Left kidney (tissue), 8 donors: ENCODE measurements at places on chromosomes 12 and 14. TPM values are rescaled to one million over a fixed set of nuclear protein-coding genes. Genes with fewer than 3 reads are reported as not detected.

Gene P2RX2
- polyA plus RNA-seq: 1.7 TPM

Gene APOLD1
- 12.1 TPM for polyA plus RNA-seq

Gene KRT77
- polyA plus RNA-seq: not detected

Gene TPH2
- 0.10 TPM for polyA plus RNA-seq

Gene KCNC2
- polyA plus RNA-seq: 0.55 TPM

DNA sequence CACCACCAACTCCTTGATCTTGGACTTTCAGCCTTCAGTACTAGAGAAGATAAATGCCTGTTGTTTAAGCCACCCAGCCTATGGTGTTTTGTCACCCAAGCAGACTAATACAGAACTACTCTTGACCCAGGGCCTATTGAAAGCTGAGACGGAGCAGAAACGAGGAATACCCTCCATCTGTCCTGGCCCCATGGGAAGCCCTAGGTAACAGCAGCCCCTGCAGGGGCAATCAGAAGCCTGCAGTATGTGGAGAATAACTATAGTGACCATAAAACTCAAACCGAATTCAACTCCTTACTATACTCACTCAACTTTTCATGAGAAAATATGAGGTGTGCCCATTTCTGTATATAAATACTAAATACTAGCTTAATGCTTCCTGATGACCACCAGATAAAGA, 307.4 kb downstream of the NUAK1 start:
- no peak for DNase-seq

- no peak for DNase-seq
These were observed 1.7 kb upstream of the EIF4B start for GRCh38 chr12:53004582-53004981.

DNA sequence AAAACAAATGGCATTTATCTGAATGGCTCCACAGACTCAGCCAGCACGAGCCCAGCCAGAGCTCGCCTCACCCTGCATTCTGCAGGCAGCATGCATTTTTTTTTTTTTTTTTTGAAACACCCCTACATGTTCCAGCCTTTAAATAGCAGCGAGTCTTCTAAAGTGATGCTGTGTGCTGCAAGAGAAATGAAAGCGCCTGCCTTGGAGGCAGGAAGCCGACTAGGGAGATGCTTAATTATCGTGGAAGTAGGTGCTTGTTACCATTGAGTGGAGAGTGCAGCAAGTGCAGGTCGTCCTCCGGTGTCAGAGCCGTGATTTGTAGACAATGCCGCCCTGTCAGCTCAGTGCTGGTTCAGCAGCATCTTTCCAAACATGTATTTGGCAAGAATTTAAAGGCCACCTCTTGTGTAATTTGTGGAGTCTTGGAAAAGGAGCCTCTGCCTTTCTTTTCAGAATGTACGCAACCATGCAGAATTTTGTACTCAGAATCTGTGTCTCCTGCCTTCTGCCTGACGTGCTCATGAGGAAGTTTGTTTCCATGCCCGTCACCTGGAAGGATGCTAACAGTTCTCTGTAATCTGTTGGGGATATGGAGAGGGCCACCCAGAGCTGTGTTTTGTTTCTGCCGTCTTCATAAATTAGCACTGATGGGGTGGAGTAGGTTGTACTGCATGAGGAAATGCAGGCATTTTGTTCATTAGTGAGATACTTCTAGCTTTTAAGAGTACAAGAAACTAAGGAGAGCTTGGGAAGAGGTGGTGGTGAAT, 345.9 kb upstream of the RGS6 start:
- DNase-seq: no peak

GRCh38 chr12:109767456-109767855, 53.8 kb downstream of the FAM222A start:
- no peak for DNase-seq

Gene CMTM5
- polyA plus RNA-seq: 1.0 TPM

DNA sequence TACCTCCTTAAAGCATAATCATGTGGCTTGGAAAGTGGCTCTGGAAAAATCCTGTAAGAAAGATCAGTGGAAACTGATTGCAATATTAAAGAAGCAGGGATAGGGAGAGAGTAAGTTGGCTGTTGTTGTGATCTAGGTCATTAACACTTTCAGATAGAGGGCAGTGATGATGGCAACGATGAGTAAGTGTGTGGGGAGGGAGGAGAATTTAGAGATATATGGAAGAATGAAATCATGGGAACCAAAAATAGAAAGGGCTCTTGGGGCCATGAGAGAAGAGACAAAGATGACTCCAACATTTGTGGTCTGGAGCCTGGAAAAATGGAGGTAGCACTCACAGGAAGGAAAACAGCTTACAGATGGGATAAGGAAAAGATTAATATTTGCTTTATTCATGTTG, 23.3 kb downstream of the SNRPF start:
- no peak for DNase-seq

DNA sequence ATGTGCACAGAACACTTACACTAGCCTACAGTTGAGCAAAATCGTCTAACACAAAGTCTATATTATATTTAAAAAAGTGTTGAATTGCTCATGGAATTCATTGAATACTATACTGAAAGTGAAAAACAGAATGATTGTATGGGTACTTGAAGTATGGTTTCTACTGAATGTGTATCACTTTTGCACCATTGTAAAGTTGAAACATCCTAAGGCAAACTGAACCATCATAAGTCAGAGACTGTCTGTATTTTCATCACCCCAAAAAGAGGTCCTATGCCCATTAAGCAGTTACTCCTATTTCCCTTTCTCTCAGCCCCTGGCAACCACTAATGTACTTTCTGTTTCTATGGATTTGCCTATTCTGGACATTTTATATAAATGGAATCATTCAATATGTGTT, 4.4 kb upstream of the AMIGO2 start:
- DNase-seq: no peak

- no peak for DNase-seq
These were observed 39.5 kb upstream of the RIN3 start for GRCh38 chr14:92473969-92474535.

- no peak for DNase-seq
These were observed 8.1 kb downstream of the SPATS2 start for GRCh38 chr12:49375406-49375805.

Gene RNASE2
- 1.1 TPM for polyA plus RNA-seq

Gene ENDOU
- polyA plus RNA-seq: 0.40 TPM

Gene OTX2
- polyA plus RNA-seq: not detected

- no peak for DNase-seq
These were observed 11.6 kb downstream of the FBXW8 start for GRCh38 chr12:116922194-116922897.

Gene PMEL
- 3.9 TPM for polyA plus RNA-seq
